ENCODE measurements at places on chromosomes 6 and 20. TPM values are rescaled to one million over a fixed set of nuclear protein-coding genes. Genes with fewer than 3 reads are reported as not detected.

DNA sequence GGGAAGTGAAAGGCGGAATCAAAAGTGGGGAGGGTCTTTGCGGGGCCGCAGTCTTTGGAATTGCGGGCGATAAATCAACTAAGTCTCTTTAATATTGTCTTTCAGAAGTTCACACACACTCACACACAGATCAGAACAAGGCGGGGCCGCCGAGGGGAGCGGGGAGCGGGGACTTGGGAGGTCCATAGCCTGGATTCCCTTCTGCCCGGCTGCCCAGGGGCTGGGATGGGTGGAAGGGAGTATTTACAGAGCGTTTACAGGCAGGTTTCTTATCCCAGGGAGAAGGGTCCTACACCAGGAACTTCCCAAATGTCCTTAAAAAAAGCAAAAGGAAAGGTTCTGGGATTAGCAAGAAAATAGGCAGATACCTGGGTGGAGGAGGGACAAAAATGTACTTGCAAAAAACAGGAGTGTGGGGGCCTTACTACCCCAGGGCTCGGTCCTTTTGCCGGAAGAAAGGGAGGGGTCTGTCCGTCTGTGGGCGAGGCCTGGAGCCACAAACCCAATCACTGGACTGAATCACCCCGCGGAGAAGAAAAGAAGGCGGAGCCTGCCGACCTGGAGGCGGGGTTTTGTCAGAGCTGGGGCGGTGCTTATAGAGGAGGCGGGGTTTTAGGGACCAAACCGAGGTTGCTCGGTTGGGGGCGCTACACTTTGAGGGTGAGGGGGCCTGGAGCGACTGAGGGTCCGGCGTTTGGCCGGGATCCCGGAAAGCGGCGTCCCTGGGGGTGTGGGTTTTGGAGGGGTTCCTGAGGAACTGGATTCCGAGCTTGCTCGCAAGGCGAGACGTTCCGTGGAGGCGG lies 3.2 kb downstream of the PRRT1 start:
- DNase-seq: peak; percentile 90

SNAP25 gene
- total RNA-seq: 0.69 TPM

- DNase-seq: no peak
These were observed 903.9 kb upstream of the MAP3K7 start for GRCh38 chr6:91490671-91491301.

- peak; percentile 87 for DNase-seq
These were observed 78.7 kb upstream of the PHACTR3 start for GRCh38 chr20:59525500-59526241.

DNA sequence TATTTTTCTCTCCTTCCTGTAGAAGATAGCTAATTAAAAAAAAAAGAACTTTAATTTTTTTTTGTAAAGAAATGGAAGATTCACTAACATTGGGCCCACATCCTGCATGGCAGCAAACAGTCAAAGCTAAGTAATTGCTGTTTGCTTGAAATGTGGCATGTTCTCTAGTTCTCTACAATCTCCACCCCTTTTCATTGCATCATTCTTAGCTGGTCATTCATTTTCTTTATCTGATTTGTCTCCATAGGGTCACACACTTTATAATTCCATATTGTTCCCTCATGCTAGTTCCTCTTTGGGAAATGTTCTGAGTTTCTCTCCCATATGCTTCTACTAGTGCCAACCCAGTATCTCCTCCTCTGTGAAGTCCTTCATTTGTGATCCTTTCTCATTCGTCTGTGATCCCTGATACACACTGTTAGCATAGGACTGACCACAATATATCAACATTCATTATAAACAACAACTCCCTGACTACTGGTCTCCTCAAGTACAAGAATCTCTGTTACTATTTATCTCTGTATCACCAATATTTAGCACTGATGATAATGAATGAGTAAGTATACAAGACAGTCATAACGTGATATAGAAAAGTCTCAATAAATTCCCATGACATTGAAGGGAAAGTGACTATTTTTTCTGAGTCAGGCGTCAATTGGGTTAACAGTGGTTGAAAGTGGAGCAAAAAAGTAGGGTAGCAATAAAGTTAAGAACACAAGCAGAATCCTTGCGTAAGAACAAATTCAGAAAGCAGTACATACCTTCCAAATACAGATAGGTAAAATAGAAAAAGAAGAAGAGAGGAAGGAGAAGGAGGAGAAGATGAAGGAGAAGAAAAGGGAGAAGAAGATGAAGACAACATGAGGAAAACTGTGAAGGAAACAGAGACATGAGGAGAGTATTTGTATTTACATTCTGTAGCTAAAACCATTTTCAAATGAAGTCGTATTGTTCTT lies 33.2 kb upstream of the MYB start:
- no peak for DNase-seq

DNA sequence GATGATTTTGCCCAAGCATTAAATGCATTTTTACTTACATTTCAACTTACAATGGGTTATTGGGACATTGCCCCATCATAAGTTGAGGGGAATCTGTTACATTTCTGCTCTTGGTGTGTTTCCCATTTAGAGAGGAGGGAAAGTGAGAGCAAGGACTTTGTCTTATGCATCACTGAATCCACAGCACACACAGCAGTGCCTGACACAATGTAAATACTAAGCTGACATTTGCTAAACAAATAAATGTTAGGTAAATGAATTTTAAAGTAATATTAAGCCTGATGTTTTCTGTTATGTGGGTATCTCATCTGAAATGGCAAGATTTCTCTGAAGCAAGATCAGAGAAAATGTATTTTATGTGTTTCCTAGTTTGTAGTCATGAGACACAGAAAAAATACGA lies 143.6 kb upstream of the STXBP5 start:
- DNase-seq: no peak

COL9A1 gene
- 14.4 TPM for total RNA-seq

HUS1B gene
- 0.75 TPM for total RNA-seq

DNA sequence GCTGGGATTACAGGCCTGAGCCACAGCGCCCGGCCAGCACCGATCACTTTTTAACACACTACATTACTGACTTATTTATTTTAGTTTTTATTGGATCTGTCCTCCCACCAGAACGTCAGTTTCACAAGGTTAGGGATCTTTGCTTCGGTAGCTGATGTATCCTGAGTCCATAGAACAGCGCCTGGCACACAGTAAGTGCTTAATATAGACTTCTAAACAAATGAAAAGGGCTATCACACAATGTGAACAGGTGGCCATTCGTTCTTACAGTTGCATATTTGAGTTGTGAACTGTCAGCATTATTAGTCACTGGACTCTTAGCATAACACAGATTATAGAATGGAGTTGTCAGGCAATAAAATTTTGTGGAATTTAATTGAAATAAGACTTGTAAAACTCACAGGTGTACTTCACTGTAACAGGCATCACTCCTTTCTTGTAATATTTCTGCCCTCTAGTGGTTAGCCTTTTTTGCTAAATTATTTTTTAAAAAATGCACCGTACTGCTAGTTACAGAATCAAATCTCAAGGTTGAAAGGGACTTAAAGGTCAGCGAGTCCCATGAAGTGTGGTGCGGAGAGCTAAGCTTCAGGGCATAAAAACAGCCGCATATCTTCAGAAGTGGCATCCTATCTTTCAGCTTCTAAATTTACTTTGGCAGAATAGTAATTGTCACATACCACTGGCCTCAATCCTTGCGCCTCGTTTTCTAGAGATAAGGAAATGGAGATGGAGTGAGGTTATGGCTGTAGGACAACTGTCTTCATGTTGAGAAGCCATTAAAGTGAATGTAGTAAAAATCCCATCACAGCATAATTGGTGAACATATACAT lies 3.4 kb upstream of the TBC1D7 start:
- no peak for DNase-seq

PRELID3B gene
- 50.5 TPM for total RNA-seq

GRCh38 chr6:66200390-66200789 lies 493.4 kb upstream of the EYS start:
- no peak for DNase-seq

DNA sequence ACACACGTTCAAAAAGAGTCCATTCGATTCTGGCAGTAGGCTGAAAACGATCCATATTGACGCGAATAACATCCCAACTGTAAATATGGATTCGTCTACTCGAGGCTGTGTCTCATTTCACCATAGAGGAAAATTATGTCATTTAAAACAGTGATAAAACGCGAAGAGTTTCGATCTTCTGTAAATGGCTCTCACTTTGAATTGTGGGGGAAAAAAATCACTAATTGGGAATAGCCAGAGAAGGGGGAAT lies 845 bp upstream of the MARCKS start:
- no peak for DNase-seq

ARG1 gene
- not detected for total RNA-seq

DNA sequence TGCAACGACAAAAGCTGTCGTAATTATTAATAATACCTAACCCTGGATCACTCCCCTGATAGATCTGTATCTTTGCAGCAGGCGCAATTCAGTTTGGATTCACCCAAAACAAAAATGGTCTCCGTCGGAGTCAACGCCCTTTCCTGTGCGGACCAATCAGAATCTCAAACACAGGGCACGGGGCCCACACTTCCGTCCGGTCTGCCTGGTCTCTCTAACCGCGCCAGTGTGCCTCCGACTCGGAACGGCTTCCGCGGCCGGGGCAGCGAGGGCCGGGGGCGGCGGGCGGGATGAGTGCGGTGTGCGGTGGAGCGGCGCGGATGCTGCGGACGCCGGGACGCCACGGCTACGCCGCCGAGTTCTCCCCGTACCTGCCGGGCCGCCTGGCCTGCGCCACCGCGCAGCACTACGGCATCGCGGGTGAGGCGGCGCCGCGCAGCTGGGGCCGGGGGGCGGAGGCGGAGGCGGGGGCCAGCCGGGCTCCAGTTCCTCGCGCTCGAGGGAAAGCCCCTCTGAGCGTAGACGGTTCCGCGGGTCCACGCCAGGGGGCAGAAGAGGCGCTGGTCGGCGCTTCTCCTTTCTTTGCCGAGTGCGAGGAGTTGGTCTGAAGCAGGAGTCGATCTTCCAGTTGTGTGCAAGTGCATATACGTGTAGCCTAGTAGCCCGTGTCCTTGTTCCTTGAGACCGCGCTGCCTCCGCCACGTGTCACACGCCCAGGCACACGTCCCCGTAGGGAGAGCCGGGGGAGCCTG lies at the start of gene PEX7:
TSS of gene PEX7 (plus strand) at position 217 of the 752 bp plus-strand sequence. CDS start at position 291, 74 bp downstream.
- DNase-seq: peak; percentile 93

TREM1 gene
- not detected for total RNA-seq

GRCh38 chr20:16203096-16203495 lies 370.2 kb downstream of the KIF16B start:
- no peak for DNase-seq

ZBTB2 gene
- total RNA-seq: 23.7 TPM

DNA sequence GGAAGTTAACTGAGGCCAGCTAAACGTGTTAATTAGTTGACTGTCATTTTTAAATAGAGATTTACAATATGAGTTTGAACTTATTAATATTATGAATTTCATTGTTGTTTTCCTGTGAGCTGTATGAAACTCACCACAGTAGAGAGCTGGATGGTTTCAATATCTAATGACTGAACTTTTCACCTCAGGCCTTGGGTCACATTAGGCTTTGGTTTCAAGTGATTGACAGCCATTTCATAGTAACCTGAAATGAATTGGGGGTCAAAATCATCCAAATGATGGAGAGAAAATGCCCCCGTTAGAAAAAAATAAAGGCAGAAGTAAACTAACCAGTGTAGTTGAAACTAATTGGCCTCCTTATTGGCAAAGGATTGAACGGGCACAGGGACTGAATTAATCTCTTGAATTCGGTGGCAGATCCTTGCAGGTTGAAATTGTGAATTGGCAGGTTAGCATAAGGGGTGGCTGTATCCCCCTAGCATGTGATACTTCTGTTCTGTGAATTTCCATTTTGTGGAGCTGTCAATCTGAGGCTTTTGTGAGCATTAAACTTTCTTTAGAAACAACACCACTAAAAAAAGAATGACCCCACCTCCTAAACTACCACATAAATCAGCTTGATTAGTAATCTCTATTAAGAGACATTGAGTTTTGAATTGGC lies 155.1 kb upstream of the MMS22L start:
- no peak for DNase-seq

All from H1 (cell line).